Activated T-cell treated with anti-CD3 and anti-CD28 coated beads, Interleukin-2, amount 50 U/mL, for 72 hours (primary cell): ENCODE measurements at places on chromosomes 1 and 21. TPM values are rescaled to one million over a fixed set of nuclear protein-coding genes. Genes with fewer than 3 reads are reported as not detected.

GRCh38 chr1:58045094-58045705, 501.3 kb downstream of the OMA1 start:
- no peak for DNase-seq

- no peak for DNase-seq
These were observed 478 bp downstream of the C2CD2 start for GRCh38 chr21:41953249-41953830.

The EPHA10 gene
- total RNA-seq, result 0.74 TPM

DNA sequence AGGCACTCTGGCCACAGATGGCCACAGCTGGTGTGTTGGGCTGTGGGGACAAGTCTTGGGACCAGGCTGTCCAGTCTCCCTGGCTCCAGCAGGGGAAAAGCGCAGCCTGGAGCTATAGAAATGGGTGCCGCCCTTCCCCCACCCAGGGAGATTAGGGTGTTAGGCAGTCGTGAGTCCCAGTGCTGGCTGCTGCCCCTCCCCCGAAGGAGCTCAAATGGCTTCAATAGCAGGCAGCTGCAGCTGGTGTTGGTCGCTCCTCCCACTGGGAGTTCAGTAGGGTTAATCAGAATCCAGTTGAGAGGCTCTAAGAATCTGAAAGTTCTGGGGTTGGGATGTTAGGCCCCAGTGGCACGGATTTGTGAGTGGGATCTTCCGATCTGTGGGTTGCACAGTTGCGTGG, 595.6 kb upstream of the PKN2 start:
- DNase-seq, result no peak

The DRAXIN gene
- total RNA-seq, result 0.12 TPM

The APOBEC4 gene
- not detected for total RNA-seq

The TRAF5 gene
- 28.8 TPM for total RNA-seq
